CD4-positive, alpha-beta T cell (primary cell): ENCODE measurements at places on chromosomes 6 and 20. TPM values are rescaled to one million over a fixed set of nuclear protein-coding genes. Genes with fewer than 3 reads are reported as not detected.

GRCh38 chr6:137709424-137710236 is 157.4 kb upstream of the TNFAIP3 start:
- no peaks in the 10 kb centered on the region for H3K27me3 ChIP-seq
- H3K4me3 ChIP-seq, result no peak overlapping the region
- no peak for DNase-seq
- H3K4me1 ChIP-seq, result peaks cover 57% of the 10 kb centered on the region
- H3K36me3 ChIP-seq, result no peaks in the 10 kb centered on the region
- H3K27ac ChIP-seq, result peak overlapping the region; percentile 7

- peaks cover 5% of the 10 kb centered on the region for H3K36me3 ChIP-seq
- H3K27ac ChIP-seq, result no peak overlapping the region
Measured at GRCh38 chr6:15417811-15418210, 171.9 kb downstream of the JARID2 start.

- DNase-seq, result no peak
- no peaks in the 10 kb centered on the region for H3K27me3 ChIP-seq
- no peaks in the 10 kb centered on the region for H3K4me1 ChIP-seq
- H3K27ac ChIP-seq, result no peak overlapping the region
Measured at GRCh38 chr20:6495907-6496306, 271.6 kb upstream of the BMP2 start.

GRCh38 chr6:114446342-114446741 is 103.5 kb upstream of the HS3ST5 start:
- no peaks in the 10 kb centered on the region for H3K36me3 ChIP-seq
- H3K27ac ChIP-seq, result no peak overlapping the region
- no peak overlapping the region for H3K4me3 ChIP-seq

- H3K27ac ChIP-seq, result no peak overlapping the region
- no peaks in the 10 kb centered on the region for H3K27me3 ChIP-seq
- H3K4me1 ChIP-seq, result no peaks in the 10 kb centered on the region
- no peaks in the 10 kb centered on the region for H3K36me3 ChIP-seq
Measured at GRCh38 chr6:86715676-86716075, 221.7 kb upstream of the HTR1E start.

DNA sequence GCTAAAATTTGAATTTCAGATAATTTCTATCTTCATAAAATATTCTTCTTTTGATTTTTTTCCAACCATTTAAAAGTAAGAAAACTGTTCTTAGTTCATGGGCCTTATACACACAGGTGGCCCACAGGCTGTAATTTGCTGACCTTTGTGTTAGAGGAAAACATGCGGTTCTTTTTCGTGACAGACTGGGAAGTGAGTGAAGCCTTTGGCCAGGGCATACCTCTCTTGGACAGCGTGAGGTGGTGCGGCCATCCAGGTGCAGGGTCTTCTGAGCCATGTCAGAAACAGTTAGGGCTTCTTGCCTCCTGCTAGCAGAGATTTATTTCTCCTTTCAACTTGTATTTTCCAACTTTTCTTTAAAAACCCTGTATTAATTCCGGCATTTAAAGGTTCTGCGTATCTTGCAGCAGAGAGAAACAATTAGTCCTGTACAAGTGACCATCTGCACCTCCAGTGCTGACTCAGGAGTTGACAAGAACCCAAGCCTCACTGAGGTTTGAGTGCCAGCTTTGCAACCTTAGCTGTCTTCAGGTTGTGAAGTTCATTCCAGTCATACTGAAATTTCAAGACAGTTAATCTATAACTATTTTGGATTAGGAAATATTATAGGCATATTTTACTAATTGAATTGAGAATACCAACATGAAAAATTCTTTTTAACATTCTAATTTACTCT is 177.8 kb downstream of the LY86 start:
- DNase-seq, result no peak
- H3K27ac ChIP-seq, result no peak overlapping the region
- no peak overlapping the region for H3K4me3 ChIP-seq
- H3K4me1 ChIP-seq, result no peaks in the 10 kb centered on the region

DNA sequence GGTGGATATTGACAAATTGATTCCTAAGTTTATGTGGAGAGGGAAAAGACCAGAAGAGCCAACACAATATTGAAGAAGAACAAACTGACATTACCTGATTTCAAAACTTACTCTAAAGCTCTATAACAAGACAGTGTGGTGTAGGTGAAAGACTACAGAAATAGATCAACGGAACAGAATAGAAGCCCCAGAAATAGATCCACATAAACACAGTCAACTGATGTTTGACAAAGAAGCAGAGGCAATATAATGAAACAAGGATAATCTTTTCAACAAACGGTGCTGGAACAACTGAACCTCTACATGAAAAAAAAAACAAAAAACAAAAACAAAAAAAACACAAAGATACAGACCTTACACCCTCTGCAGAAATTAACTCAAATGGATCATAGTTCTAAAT is 50.2 kb downstream of the MAP3K5 start:
- H3K4me1 ChIP-seq, result peaks cover 21% of the 10 kb centered on the region
- H3K4me3 ChIP-seq, result no peak overlapping the region
- DNase-seq, result no peak
- H3K27ac ChIP-seq, result no peak overlapping the region

DNA sequence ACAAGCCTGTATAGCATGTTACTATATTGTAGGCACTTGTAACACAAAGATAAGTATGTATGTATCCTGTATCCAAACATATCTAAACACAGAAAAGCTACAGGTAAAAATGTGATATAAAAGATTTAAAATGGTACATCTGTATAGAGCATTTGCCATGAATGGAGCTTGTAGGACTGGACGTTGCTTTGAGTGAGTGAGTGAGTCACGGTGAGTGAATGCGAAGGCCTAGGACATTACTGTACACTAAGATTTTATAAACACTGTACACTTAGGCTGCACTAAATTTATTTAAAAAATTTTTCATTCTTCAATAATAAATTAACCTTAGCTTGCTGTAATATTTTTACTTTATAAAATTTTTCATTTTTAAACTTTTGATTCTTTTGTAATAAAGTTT is 136.9 kb downstream of the NKAIN2 start:
- DNase-seq, result no peak
- H3K27me3 ChIP-seq, result no peaks in the 10 kb centered on the region
- H3K27ac ChIP-seq, result no peak overlapping the region
- no peak overlapping the region for H3K4me3 ChIP-seq

FAM229B gene
- 4.4 TPM for total RNA-seq

DNA sequence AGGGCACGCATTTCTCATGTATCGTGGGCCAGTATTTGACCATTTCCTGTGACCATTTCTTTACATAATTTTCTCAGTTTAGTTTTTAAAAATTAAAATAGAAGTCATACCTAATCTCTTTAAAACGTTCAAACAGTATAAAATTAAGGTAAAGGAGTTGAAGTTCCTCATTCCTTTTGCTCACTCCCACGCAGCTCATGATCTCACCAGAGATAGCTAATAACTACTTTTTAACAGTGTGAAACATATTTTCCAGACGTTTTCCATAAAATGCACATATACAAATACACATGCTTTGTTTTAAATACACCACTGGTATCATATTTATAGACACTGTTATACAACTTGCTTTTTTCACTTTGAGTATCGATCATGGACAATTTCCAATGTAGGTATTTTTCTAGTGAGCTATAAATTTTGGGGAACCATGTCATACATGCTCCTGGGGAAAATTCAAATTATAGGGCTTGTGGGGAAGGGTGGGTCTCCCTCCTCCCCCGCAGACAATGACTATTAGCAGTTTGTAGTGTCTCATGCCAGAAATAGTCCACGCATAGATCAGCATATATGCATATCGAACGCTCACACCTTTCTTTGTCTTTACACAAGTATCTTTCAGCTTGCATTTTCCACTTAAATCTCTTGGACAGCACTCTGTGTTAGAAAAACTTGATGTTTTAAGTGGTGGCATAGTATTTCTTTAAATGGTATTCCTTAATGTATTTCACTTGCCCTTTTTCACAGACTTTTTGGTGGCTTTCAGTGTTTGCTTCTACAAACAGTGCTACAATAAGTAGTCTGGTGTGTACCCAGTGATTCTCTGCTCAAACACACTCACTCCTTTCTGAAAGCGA is 145.5 kb upstream of the ZNF217 start:
- no peaks in the 10 kb centered on the region for H3K27me3 ChIP-seq
- DNase-seq, result no peak
- no peak overlapping the region for H3K27ac ChIP-seq
- no peaks in the 10 kb centered on the region for H3K36me3 ChIP-seq

- H3K36me3 ChIP-seq, result no peaks in the 10 kb centered on the region
- H3K4me3 ChIP-seq, result no peak overlapping the region
- H3K27ac ChIP-seq, result no peak overlapping the region
- peak; percentile 2 for DNase-seq
- H3K27me3 ChIP-seq, result no peaks in the 10 kb centered on the region
Measured at GRCh38 chr20:16701296-16701695, 28.5 kb upstream of the SNRPB2 start.

DNA sequence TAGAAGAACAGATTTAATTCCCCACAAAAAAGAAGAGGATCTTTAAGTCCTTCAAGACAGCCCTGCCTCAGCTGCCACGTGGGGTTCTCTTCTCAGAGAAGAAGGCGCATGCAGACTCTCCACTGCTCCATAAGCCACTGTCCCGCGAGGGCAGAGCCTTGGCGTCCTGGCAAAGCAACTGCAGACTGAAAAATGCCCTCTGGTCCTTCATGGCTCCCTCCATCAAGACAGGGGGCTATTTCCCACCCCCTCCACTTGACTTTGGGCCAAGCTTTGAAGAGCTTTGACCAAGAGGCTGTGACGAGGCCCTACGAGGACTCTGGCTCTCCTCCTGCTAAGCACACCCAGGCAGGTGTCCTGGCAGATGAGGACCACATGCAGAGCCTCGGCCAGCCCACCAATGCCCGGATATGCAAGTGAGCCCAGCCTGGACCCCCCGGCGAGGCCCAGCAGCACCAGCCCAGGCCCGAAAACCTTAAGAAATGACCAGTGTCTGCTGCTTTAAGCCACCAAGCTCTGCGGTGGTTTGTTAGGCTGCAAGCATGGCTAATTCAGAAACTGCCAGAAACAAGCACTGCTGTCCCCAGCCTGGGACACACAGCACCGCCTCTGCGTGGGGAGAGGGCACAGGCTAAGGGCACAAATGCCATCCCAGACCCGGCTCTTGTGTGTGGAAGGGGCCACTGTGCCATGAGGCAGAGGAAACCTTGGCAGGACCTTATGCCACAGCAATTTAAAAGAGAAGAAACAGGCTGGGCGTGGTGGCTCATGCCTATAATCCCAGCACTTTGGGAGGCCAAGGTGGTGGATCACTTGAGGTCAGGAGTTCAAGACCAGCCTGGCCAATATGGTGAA is 16.1 kb downstream of the GMEB2 start:
- no peak overlapping the region for H3K4me3 ChIP-seq
- DNase-seq, result no peak
- no peak overlapping the region for H3K27ac ChIP-seq
- H3K4me1 ChIP-seq, result peaks cover 2% of the 10 kb centered on the region

DNA sequence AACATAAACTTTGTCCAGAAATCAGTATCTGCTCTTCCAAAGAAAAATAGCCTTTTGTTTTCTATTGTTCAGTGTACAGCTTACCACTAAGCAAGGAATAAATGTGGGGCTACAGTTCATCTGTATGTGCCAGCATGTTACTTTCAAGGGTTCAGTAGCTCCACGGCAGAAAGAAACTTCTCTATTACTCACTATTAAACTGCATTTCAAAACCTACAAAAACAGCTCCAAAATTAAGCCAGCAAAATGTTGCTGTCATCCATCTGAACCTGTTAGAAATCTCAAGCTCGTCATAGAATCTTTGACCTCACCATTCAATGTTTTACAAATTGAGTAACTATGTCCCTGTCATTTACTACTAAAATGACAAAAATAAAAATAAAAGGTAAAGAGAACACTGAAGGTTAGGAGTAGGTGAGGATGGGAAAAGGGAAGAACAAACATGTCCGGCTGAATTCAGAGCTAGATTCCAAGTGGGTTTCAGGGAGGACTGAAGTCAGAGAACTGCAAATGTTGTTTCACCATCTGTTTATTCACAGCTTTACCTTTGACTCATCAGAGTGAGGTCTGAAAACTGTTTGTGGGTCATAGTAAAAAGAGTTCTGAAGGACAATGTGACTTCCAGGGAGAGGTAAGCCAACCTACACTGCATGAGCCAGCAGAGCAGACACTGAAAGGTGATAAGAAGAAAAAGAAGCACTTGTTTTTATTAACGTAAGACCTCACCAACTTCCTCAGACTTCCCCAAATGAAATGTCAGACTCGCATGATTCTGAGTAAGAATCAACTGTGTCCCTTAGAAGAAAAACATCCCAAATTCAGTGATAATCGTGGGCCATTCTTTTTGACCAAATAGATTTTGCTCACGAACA is 62.0 kb downstream of the ATXN1 start:
- peak overlapping the region; percentile 66 for H3K4me3 ChIP-seq
- no peak overlapping the region for H3K27ac ChIP-seq
- H3K36me3 ChIP-seq, result no peaks in the 10 kb centered on the region
- no peak for DNase-seq

DNA sequence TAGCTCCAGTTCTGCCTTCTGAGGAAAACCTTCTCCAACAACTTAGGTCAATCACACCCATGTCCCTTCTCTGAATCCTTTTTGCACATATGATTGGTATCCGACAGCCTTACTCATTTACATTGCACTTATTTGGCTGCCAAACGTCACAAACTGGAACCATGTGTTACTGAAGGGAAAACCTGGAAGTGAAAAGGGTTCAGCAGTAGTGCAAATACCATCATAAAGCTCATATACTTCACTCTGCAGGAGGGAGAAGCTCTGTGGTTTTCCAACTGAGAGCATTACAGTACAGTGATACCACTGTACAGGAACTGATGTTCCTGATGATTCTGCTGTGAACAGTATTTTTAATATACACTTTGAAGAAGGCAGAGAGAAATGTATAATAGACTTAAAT is 87.8 kb downstream of the SLC16A10 start:
- H3K27ac ChIP-seq, result no peak overlapping the region
- no peak overlapping the region for H3K4me3 ChIP-seq
- H3K36me3 ChIP-seq, result no peaks in the 10 kb centered on the region
- peaks cover 11% of the 10 kb centered on the region for H3K4me1 ChIP-seq

GRCh38 chr6:54307439-54307910 is 766 bp upstream of the TINAG start:
- no peaks in the 10 kb centered on the region for H3K36me3 ChIP-seq
- no peak overlapping the region for H3K27ac ChIP-seq
- no peaks in the 10 kb centered on the region for H3K27me3 ChIP-seq
- no peak overlapping the region for H3K4me3 ChIP-seq
- DNase-seq, result no peak
